Activated CD8-positive, alpha-beta T cell treated with anti-CD3 and anti-CD28 coated beads, Interleukin-2, amount 10 ng/mL, durations not matched to agents 7 days and 5 days (primary cell): ENCODE measurements at places on chromosomes 4 and X. TPM values are rescaled to one million over a fixed set of nuclear protein-coding genes. Genes with fewer than 3 reads are reported as not detected.

Gene DOK7
- not detected for total RNA-seq

Gene FAM50A
- total RNA-seq: 63.5 TPM

Gene LONRF3
- total RNA-seq: 0.23 TPM

Gene MAGEA9B
- not detected for total RNA-seq

Gene PLAC1
- total RNA-seq: not detected
